ENCODE measurements at places on chromosomes 7 and 10.

DNA sequence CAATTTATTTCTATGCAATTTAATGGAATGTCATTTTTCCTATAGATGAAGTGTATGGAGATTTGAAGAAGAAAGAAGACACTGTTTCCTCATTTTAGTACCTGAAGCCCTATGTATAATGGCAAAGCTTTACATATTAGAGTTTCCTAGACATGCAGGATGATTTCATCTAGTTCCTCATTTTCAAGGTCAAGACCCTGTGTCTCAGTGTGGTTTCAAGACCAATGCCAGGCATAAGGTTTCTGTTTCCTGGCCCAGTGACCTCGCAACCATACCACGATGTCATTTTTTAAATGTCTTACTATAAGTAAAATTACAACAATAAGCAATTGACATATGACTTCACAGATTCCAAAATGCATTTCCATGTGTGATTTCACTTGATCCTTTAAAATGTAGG, 336.5 kb upstream of the PRKCQ start:
- DNase-seq: no peak

DNA sequence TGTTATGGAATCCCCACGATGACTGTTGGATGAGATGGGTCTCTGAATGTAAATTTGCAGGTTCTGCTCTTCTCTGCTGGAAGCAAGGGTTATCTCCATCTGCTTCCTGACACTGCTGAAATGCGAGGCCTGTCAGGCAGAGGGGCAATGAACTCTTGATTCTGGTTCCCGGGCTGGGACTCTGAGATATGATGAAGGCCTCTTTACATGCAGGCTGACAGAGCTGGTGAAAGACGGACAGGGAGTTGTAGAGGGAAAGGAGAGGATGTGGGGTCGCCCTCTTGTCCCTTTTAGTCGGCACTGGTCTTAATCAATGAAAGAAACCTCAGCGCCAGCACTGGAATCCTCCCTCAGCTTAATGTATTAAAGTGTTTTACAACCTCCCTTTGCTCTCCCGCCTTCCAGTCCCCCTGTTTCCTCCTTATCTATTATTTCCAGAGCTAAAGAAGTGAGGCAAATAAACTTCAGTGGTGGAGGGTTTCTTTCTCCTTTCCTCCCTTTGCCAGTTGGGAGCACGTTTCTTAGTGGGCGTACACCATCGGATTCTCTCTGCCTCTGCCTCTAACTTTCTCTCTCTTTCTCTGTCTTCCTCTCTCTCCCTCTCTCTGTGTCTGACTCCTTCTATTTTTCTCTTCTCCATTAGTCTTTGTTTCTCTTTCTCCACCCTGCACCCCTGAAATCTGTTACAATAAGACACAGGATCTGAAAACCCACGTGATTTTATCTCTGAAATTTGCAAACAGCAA, 145.6 kb downstream of the BAMBI start:
- DNase-seq: no peak

DNA sequence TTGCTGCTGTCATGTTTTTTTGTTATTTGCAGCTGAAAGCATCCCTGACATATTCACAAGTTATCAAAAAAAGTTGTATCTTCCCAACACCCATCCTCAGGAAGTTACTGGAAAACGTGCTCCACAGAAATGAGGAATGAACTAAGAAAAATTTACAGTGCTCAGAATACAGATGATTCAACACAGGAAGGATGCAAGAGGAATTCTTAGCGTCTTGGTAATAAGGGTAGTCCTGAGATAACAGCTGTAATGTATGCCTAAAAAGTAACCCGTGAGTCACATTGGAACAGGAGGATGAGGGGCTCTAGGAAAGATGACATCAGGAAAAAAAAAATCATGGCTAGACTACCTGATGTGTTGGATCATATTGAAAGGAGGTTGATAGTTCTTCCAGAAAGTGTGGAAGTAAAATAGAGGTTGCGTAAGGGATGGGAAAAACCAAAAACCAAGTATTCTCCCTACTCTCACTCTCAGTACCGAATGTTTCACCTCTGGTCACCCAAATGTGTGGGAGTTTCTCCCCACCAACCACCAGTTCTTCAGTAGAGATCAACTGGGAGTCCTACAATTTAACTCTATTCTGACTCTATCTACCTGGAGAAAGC, 3.9 kb downstream of the ADAM12 start:
- no peak for DNase-seq

GRCh38 chr7:522951-523314, 3.3 kb upstream of the PDGFA start:
- no peak for DNase-seq

DNA sequence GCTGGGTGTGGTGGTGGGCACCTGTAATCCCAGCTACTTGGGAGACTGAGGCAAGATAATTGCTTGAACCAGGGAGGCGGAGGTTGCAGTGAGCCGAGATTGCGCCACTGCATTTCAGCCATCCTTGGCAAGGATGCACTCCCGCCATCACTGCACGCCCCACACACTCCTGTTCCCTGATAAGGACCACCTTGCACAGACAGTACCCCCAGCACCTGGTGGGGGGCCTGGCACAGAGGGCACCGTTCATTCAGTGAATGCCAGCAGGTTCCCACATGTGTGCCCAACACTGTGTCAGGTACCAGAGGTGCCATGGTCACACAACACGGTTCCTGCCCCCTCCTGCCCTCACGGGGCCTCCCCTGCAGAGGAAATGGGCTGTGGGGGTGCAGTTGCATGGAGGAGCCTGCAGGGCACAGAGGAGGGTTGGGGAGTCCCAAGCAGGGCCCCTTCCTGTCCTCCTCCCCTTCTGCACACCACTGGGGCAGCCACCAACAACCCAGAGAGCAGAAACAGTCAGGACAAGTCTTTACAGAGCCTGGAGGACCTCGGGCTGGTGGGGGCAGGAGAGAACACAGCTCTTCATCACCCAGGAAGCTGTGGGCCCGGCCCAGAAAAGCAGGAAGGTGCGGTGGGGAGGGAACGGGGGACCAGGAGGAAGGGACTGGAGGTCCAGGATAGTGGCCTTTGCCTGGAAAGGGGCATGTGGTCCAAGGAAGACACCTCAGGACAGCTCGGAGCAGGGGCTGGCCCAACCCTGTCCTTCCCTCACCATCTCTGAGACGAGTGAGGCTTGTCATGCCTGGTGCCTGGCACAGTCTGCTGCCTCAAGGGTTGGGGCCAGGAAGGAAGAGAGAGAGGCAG, 7.1 kb downstream of the CRYGN start:
- DNase-seq: no peak

GRCh38 chr7:19939746-19940145, 166.3 kb upstream of the TMEM196 start:
- no peak for DNase-seq

DNA sequence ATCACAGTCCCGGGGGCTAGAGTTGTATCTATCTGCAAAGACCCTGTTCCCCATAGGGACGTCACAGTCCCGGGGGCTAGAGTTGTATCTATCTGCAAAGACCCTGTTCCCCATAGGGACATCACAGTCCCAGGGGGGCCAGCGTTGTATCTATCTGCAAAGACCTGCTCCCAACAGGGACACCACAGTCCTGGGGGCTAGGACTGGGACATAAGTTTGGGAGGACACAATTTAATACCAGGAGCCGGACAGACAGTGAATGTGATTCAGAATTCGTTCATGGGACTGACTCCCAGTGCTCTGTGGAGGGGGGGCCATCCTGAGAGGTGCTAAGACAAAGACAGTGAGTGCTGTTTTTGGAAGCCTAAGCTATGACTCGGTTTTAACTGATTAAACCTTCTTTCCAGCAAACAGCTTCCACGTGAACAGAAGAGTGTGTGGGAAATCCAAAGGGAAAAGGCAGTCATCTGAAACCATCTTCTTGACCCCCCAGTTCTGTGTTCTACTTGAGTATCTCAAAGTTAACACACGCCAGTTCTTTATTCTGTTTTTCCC, 153.0 kb downstream of the DIP2C start:
- DNase-seq: peak; percentile 31

- no peak for DNase-seq
Observed at GRCh38 chr7:153948060-153948459, 104.1 kb upstream of the DPP6 start.

- no peak for DNase-seq
Observed at GRCh38 chr10:131621784-131622624, 278.8 kb upstream of the PPP2R2D start.

DNA sequence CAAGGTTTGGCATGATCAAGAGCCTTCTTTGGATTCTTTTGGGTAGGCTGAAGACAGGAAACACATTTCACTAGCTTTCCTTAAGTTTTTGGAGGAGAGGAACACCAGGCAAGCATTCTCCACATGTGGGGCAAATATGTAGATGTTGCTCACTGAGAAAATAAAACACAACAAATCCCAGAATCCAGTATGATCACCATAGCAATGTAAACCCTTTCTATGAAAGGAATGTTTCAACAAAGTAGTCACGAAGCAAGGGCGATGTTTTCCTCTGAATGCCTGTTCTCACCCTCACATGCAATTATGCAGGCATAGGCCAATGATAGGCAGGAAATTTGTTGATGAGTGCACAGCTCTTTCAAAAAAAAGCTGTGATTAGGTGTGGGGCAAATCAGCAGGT, 20.5 kb upstream of the CEP41 start:
- DNase-seq: no peak

DNA sequence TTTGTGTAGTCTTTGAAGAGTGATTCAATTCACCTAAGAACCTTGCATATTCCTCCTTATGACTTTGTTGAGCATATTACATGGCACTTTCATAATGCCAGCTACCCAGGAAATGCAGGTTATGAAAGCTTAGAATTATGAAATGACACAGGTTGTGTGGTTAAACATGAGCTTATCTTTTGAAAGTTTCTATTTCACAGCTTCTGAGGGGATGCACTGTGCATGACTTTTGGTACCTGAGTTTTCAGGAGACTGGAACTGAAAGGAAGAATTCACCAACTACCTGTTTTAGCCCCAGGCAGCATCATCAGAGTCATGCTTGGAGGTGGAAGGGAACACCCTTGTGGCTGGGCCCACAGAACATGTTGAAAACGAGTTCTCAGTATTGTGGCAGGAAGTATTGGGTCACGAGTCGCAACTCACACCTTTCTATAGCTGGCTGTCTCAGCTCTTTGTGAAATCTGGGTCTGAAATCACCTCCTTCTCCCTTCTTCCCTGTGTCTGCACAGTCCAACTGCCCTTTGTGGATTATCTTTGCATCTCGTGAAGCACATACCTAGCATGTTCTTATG, 228.2 kb downstream of the PTEN start:
- DNase-seq: no peak

DNA sequence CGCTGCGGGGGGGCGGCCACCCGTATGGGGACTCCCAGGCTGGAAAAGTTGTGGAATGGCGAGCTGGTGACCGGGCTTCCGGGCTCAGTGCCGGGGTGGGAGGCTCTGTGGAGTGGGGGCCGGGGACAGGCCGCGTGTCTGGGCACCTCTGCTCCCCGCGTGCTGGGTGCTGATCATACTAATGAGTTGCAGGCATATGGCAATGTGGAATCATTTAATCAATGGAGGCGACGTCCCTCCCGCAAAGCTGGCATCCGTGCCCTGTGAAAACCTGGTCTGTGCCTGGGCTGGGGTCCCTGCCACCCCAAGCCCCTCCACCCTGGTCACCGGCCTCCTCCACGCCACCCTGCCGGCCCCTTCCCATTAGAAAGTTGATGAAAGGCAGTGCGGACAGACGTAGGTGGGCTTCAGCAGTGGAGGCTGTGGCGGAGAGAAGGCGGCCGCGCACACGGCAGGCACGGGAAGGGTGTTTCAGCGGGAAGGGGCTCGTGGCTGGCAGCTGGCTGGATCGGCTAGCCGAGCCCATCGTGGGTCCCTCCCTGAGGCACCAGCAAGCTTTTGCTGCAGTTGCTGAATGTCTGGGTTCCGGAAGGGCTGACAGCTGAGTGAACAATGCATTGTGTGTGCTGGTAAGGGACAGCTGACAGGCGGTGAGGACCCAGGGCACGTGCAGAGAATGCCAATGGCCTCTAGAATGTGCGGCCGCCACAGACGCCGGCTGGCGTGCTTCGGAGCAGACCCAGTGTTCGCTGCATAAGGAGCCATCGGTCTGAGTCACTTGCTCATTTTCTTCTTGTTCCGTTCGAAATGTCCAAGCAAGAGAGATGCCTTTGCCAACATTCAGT, 1.5 kb downstream of the ADGRA1 start:
- no peak for DNase-seq

DNA sequence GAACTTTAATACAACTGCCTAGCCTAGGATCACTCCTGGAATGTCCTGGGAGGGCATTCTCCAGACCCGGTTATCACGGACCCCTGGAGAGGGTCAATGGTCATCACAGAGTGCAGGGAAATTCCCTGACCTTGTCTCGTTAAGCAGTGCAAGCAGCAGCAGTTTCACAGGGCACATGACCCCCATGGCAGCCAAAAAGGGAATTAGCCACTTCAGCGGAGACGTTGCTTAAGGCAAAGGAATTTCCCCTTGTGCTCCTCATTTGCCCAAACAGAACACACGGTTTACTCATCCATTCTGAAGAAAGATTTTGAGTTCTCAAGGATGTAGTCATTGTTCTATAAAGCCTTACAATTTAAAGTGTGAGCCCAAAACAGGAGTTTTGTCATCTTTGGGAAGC, 260.3 kb downstream of the SNX13 start:
- peak; percentile 75 for DNase-seq

DNA sequence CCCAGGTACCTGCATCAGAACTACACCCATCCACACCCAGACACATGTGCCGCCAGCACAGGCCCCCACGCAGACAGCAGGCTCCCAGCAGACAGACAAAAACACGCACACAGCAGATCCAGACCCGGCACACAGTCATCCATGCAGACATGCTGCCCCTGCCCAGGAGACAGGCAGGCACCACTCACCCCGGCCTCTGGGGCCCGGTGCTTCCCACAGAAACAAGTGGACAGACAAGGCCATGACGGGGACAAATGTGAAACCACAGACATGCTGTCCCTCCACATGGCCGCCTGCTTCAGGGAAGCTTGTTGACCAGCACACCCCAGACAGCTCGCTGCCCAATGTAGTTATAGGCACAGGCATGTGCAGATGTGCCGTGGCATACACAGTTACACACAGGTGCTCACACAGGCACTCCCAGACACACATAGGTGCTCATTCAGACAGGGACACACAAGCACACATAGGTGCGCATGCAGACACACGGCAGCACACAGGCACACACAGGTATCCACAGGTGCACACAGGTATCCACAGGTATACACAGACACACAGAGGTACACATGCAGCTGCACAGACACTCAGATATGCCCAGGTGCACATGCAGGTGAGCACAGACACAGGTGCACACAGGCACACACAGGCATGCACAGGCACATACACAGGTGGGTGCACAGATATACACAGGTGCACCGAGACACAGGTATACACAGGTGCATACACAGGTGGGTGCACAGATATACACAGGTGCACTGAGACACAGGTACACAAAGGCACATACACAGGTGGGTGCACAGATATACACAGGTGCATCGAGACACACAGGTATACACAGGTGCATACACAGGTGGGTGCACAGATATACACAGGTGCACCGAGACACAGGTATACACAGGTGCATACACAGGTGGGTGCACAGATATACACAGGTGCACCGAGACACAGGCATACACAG, 10.5 kb upstream of the SCART1 start:
- DNase-seq: peak; percentile 32

DNA sequence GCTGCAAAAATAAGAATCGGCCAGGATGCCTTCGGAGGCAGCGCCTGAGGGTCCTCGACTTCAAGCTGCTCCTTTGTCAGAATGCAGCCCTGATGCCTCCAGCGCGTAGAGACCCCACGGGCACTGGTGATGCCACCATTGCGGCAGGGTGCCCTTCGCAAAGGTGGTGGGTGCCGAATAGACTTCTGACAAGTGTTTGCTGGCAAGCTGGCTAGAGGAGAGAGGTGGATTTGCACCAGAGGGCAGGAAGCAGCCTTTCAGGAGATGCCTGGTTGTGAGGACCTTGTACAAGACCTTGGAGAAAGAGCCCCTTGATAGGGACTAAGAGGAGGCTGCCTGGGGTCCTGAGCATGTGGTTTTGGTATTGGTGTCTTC, 103.2 kb upstream of the PPIF start:
- no peak for DNase-seq

Data from aorta (tissue), 5 donors.